ENCODE measurements at places on chromosomes 7 and 10.

DNA sequence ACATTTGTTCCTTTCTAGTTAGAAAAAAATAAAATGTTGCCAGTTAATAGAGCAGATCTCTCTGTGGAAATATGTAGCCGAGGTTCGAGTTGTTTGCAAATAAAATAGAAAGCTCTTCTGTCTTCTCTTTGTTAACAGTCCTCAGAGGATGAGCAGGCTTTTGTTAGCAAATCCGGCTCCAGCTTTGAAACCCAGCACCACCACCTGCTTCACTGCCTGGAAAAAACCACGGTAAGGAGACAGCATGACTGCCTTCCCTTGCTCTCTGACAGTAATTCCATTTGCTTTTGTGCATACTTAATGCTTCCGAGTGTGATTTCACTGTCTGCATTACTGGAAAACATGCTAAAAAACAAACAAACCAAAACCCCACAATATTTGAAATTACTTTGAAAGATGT lies 115.6 kb downstream of the TSPAN12 start:
- peak; percentile 75 for DNase-seq

GRCh38 chr10:1188558-1189135 lies 132.5 kb downstream of the WDR37 start:
- no peak for DNase-seq

DNA sequence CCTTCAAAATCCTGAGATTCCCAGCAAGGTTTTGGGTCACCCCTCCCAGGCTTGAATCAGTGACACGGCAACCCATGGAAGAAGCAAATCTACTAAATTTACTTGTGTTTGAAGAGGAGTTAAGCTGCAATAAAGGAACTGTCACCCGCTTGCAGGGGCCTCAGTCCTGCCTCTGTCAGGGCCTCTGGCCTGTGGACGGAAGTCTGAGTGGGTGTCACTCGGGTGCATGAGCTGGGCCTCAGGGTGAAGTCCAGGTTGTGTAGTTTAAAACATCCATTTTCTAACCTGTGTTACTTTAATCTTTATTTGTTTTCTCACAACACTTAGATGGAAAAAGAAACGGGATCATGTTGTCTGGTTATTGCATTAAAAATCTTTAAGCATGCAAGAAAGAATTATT lies 234.9 kb downstream of the ADARB2 start:
- DNase-seq = no peak

DNA sequence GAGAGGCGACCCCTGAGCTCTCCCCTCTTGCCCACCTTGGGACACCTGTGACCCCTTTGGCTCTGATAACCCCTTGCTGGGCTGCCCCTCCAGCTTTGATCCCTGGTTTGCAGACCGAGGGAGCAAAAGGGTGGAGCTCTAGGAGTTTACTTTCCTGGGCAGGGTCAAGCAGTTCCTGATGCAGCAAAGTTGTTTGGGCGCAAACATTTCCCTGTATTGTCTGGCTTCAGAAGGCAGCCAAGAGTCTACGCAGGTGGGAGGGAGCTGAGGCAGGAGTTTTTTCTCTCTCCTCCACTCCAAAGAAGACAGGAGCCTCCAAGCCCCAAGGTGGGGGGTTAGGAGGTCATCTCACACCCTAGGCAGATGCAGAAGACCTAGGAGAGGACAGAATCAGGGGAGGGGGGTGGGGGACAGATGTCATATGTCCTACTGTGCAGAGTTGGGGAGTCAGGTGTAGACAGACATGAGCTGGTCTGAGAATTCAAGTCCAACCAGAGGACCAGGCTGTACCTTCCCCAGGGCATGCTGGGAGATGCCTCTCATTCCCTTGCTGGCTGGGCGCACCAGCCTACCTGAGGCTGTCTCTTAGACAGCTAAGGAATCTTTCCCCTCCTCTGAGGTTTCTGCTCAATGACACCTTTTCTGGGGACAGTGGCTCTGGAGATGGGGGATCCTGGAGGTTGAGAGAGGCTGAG lies 20.5 kb downstream of the TMEM270 start:
- DNase-seq = no peak

DNA sequence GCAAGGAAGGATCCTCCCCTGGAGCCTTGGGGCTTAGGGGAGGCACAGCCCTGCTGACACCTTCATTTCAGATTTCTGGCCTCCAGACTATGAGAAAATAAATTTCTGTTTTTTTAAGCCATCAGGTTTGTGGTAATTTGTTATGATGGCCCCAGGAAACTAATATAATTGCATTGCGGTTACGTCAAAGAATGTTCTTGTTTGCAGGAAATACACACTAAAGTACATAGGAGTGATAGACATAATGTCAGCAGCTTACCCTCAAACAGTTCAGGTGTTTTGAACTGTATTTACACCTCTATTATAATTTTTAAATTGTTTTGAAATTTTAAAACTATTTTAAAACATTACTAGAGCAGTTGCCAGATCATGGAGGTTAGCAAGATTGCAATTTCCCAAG lies 12.6 kb upstream of the FHIP2A start:
- DNase-seq = no peak

- DNase-seq = peak; percentile 10
These were observed 302.2 kb downstream of the ADARB2 start for GRCh38 chr10:1434912-1435692.

DNA sequence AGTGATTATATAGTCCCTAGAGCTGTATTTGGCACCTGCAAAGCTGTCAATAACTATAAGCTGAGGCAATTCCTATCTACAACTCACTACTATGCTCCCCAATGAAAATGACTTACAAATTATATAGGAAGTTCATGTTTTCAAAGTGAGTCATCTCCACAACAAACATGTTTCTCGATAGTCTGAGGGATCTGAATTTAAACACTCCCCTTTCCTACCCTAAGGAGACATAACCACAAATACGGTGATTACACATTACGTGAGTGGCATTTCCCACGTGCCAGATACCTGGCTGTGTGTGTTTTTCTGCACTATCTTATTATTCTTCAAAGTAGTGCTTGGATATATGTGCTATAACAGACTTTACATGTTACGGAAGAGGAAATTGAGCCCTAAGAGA lies 122.5 kb upstream of the C1QL3 start:
- no peak for DNase-seq

- DNase-seq = peak; percentile 15
These were observed 194.2 kb upstream of the NPSR1 start for GRCh38 chr7:34463830-34464229.

- no peak for DNase-seq
These were observed 480.5 kb downstream of the PHTF2 start for GRCh38 chr7:78279032-78279431.

- peak; percentile 97 for DNase-seq
These were observed 33.7 kb downstream of the AGK start for GRCh38 chr7:141584935-141585334.

DNA sequence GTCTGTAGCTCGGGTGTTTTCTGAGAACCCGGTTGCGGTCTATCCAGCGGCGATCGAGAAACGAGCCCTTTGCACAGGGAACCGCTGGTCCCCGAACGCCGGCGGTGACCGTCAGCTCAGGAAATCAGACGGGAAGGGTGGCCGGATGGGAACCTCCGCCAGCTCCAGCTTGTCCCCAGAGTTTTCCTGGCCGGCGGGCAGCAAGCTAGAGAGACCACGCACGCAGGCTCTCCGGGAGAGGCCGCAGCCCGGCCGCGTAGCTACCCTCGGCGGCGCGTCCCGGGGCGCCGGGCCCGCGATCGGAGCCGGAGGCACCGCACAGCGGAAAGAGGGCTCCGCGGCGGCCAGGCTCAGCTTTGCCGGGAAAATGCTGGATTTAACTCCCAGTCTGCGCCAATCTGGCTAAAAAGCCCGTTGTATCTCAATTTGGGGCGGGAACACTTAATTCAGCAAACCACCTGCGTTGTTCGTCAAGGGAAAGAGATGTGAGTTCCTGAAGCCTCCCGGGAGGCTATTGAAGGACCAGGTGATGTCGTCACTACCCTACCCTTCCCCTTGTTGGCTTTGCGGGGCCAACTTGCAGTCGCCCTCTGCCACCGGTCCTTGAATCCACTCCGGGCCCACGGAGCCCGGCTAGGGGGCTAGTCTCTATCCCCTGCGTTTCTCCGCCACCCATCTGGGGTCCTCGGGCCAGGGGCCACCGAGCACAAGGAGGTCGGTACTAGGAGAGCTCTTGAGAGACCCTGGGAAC lies 859 bp upstream of the CH25H start:
- DNase-seq = peak; percentile 73

GRCh38 chr10:110525349-110526260 lies 27.9 kb downstream of the DUSP5 start:
- no peak for DNase-seq

DNA sequence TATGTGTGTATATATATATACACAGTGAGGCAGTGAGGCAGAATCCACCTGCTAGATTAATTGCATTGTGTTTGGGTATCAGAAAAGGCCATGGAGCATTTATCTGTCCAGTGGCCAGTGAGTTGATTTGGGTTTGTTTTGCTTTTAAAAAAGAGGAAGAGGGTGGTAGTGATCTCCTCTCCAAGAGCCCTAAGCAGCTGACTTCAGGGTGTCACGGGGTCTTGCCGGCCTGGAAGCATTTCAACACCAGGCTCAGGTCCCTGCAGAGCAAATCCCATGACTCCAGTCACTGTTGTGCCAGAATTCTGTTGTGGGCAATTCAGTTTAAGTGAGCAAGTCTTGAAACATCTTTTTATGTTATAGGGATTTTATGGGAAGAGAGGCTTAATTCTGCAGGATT lies 30.6 kb upstream of the GPNMB start:
- no peak for DNase-seq

GRCh38 chr7:139695051-139695450 lies 82.7 kb downstream of the HIPK2 start:
- no peak for DNase-seq

Data from GM23338 (cell line).